ENCODE measurements at places on chromosomes 6 and 20.

DNA sequence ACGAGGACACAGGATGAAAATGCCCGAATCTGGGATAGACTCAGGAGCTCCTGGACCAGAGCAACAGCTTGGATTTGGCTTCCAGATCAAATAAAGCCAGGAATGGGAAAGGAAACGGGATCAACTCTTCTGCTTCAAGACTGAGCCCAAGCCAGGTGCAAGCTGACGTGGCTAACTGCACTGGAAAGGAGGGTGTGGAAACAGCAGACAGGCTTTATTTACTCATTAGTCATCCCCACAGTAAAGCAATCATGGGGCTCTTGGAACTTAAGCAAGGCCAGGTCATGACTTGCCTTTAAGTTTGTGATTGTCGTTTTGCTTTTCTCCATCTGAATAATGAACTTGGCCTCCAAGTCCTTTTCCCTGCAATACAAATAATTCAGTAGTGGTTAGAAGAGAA lies 45.2 kb downstream of the KIF16B start:
- DNase-seq = no peak

GRCh38 chr6:137315081-137315480 lies 95.9 kb upstream of the IFNGR1 start:
- DNase-seq = no peak

DNA sequence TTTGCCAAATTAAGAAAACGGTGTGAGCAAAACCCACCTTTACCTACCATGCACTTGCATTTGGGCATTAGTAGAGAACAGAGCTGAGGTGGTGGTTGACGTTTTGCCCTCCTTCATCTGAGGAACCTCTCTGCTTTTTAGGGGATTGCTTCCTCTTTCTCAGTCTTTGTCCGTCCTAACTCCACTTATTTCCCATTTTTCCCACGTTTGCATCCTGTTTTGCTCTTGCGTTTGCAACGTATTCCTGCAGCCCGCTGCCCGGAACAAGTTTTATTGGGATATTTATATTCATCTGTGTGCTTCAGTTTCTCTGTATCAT lies 374 bp upstream of the SERINC1 start:
- DNase-seq = no peak

DNA sequence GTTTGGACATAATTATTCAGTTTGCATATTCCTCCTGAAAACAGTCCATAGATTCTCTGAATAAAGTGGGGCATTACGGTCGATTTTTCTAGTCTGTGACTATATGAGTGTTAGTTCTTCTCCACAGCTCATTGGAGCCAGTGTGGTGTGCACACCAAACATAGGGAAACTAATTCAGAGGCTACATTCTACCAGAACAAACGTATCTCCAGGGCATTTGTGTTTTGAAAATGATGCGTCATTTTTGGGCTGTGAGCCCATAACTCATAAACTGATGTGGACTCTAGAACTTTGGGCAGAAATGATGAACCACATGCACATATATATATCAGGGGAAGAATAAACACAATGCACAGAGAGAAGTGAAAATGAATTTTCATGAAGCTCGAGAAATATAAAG lies 41.8 kb downstream of the C6orf58 start:
- DNase-seq = no peak

- peak; percentile 55 for DNase-seq
These were observed 12.1 kb downstream of the FOXS1 start for GRCh38 chr20:31833130-31833930.

- no peak for DNase-seq
These were observed 297.4 kb downstream of the THBS2 start for GRCh38 chr6:168956141-168956838.

- no peak for DNase-seq
These were observed 38.6 kb upstream of the SENP6 start for GRCh38 chr6:75563032-75563431.

GRCh38 chr20:38667417-38667956 lies 56.8 kb upstream of the SLC32A1 start:
- no peak for DNase-seq

DNA sequence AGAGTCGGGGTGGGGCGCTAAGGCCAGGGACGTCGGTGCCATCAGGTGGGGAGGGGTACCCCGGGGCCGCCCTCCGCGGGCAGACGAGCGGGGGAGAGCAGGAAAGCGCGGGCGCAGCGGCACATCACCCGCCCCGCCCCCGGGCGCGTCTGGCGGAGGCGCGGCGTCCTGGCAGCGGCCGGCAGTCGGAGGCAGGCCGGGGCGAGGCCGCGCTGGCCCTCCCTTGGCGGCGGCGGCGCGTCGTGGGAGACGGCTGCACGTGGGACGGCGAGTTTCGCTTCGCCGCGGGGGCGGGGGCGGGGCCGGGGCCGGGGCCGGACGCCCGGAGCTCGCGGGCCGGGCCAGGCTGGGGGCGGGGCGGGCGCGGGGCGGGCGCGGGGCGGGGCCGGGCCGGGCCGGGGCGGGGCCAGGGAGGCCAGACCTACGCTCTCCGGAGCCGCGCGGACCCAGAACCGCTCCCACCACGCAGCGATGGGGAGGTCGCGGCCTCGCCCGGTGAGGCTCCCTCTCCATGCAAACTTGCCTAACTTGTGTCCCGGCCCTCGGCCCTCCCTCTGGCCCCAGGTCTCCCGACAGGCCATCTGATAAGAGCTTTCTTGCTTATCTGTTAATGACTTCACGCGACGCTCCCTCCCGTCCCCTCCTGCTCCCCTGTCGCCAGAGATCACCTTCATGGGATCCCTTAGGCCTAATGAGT lies 12.5 kb downstream of the ITPR3 start:
- peak; percentile 52 for DNase-seq

GRCh38 chr20:235891-236290 lies 8.8 kb downstream of the DEFB129 start:
- DNase-seq = no peak

DNA sequence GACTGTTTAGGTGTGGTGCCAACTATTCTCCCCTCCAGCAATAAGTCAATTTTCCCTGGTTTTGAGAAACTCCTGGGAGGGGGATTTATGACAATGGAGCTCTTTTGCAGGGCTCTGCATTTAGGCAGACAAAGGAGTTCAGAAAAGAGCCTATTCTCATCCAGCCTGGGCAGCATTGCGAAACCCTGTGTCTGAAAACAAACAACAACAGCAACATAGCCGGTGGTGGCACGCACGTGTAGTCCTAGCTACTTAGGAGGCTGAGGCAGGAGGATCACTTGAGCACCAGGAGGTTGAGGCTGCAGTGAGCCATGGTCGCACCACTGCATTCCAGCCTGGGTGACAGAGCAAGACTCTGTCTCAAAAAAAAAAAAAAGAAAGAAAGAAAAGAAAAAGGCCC lies 6.4 kb downstream of the CLPS start:
- no peak for DNase-seq

DNA sequence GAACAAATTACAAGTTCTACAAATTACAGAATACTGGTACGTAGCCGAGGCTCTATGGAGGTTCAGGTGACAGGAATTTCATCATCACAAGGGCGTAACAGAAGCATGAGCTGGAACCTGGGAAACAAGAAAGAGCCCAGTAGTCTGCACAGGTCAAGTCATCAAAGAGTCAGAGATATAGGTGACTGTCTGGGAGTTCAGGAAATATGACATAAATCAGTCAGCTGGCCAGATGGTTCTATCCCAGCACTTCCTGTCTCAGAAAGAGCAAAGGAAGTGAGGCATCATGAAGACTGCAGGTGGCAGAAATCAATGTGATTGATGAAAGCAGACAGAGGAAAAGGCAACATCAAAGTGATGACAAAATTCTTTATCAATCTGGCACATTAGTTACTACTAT lies 23.3 kb downstream of the MYCT1 start:
- no peak for DNase-seq

DNA sequence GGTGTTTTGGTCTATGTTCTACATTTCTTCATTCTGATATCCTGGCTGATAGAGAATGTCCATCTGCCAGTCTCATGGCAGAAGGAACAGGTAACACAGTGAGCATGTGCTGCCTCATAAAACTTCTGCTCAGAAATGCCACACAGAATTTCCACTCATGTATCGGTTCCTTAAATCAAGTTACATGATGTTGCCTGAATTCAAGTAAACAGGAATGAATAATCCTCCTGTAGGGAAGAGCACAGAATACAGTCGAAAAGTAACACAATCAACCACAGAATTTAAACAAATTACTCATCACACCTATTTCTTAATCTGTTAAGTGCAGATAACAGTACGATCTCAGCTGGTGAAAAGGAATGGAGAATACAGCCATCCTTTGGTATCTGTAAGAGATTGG lies 74.7 kb downstream of the FAM217A start:
- DNase-seq = no peak
